Stimulated activated CD8-positive, alpha-beta memory T cell treated with anti-CD3 and anti-CD28 coated beads, Interleukin-15, amount 100 ng/mL, for 48 hours (primary cell): ENCODE measurements at places on chromosomes 4 and X.

- no peak for DNase-seq
Measured at GRCh38 chr4:89162987-89163386, 51.7 kb downstream of the TIGD2 start.

- no peak for DNase-seq
Measured at GRCh38 chr4:86506591-86506990, 87.5 kb upstream of the PTPN13 start.

GRCh38 chr4:150173982-150174398, 95.7 kb downstream of the DCLK2 start:
- DNase-seq: no peak

- DNase-seq: no peak
Measured at GRCh38 chr4:47933840-47934239, 19.5 kb upstream of the NFXL1 start.

DNA sequence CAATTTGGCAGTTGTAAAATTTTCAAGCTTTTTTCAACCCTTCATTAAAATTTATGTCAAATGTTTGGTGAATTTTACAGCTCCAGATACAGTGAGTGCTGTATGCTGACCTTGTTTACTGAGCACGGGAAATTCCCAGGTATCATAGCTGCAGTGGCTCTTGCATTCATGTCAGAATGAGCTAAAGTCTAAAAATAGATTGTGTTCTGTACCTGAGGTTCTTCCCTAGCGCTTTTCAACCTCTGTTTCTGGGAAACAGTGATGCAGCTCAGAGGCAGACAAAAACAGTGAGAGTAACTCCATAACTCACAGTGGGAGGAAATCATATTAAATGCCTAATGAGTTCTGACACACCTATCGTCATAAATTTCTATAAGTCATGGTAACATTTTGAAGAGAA, 393.8 kb upstream of the GNPDA2 start:
- no peak for DNase-seq

DNA sequence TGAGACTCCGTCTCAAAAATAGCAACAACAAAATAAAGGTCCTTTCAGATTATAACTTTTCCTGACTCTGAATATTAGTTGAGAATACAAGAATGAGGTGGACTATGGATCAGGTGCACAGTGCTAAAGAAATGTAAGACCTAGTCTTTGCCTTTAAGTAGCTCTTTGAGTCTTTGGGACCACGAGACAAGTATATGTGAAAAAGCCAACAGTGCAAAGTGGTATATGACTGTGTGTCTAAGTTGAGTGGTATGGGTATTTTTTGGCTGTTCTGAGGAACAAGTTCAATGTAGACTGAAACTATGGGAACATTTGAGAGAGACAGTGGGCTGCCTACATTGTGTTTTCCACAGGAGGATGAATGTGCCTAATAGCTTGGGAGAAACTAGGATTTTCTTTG, 2.8 kb downstream of the GAB1 start:
- no peak for DNase-seq

DNA sequence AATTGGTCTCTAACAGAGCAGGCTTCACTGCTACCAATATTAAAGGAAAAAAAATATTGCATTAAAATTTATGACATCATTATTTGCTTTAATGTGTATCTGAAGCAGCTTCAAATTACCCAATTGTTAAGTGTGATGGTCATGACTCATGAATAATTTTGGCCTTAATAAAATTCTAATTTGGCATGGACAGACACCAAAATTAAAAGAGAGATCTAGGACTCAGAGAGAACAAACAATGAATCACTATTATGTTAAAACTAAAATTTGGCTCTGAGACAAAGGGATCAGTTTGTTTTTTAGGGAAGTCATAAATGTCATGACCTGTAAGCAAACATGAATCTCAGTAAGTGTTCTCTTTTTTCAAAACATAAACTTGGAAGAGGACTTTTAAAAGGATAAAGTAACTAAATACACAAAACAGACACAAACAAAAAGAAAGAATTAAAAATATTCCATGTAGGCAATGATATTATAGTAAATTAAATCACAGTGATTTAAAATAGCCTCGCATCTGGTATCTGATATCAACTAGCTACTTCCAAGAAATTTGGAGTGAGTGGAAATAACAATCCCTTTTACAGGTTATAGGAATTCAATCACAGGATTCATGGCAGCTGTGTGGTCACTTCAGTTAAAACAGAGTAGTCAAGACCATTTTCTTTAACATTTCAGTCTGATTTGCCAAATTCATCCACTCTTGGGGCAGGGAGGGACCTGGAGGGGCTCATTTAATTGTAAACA, 11.6 kb downstream of the VEGFC start:
- DNase-seq: no peak

- DNase-seq: no peak
Measured at GRCh38 chr4:84622959-84623358, 40.0 kb downstream of the CDS1 start.

DNA sequence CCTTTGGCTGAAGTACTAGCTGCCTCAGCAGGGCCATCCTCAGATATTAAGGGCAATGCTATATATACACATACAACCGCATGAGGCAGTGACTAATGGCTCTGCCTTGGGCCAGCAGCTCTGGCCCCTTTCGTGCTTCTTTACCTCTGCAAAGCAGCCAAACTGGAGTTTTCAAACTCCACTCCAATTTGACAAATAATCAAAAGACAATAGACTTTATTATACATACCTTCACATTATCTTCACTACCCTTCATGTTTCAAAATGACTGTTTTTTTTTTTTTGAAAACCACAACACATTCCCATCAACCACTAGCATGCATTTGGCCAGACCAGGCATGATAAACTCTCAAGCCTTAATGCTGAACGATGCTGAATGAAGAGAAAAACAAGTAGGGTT, 187.7 kb downstream of the ENOX2 start:
- DNase-seq: no peak

DNA sequence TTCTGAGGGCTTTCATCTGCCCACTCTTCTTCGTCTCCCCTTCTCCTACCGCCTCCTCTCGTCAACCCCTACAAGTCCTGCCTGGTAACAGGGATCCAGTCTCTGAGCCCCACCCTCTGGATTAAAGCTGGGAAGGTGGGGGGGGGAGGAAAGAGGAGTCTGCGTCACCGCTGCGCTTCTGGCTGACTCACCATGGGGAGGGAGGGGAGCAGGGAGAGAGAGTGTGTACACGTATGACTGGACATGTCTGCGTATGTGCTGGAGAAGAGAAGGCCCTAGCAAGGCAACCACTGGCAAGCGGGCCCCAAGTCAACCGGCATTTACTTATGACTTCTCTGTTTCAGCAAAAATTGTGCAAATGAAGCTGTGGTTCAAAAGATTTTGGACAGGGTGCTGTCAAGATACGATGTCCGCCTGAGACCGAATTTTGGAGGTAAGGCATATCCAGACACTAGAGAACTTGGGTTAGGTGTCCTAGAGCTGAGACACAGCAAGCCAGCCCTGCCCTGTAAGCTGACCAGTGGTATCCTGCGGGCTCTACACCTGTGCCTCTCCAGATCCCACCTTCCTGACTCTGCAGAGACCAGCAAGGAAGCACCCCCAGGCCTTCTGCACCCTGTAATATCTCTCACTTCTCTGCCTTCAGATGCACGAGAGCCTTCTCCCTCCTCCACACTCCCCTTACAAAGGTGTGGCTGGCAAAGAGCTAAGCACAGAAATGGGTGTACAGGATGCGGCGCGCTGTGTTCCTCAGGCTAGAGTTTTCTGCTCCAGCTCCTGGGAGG, 2.5 kb downstream of the GABRQ start:
- no peak for DNase-seq

GRCh38 chr4:119087121-119087520, 48.5 kb upstream of the MYOZ2 start:
- no peak for DNase-seq

- DNase-seq: no peak
Measured at GRCh38 chrX:98405376-98405775, 1521.7 kb downstream of the RPA4 start.
